Activated naive CD8-positive, alpha-beta T cell treated with anti-CD3 and anti-CD28 coated beads for 36 hours (primary cell): ENCODE measurements at places on chromosomes 4 and X. TPM values are rescaled to one million over a fixed set of nuclear protein-coding genes. Genes with fewer than 3 reads are reported as not detected.

GRCh38 chr4:92104506-92104905 is 199.3 kb upstream of the GRID2 start:
- DNase-seq, result no peak

- no peak for DNase-seq
Measured at GRCh38 chrX:84170931-84171330, 17.1 kb downstream of the RPS6KA6 start.

- DNase-seq, result no peak
Measured at GRCh38 chr4:7411896-7412553, 22.7 kb downstream of the PSAPL1 start.

GRCh38 chrX:23954396-23954795 is 46.6 kb downstream of the CXorf58 start:
- DNase-seq, result no peak

- peak; percentile 52 for DNase-seq
Measured at GRCh38 chr4:152014280-152014679, 253.5 kb upstream of the GATB start.

- DNase-seq, result no peak
Measured at GRCh38 chr4:6093671-6094070, 75.4 kb upstream of the C4orf50 start.

GRCh38 chr4:109118635-109119034 is 183.8 kb downstream of the COL25A1 start:
- DNase-seq, result no peak

GRCh38 chrX:45986971-45987370 is 558.2 kb downstream of the ZNF674 start:
- no peak for DNase-seq

GRCh38 chr4:87377816-87378215 is 13.2 kb downstream of the HSD17B11 start:
- no peak for DNase-seq

GRCh38 chrX:69285881-69286564 is 120.8 kb upstream of the PJA1 start:
- DNase-seq, result peak; percentile 38

DNA sequence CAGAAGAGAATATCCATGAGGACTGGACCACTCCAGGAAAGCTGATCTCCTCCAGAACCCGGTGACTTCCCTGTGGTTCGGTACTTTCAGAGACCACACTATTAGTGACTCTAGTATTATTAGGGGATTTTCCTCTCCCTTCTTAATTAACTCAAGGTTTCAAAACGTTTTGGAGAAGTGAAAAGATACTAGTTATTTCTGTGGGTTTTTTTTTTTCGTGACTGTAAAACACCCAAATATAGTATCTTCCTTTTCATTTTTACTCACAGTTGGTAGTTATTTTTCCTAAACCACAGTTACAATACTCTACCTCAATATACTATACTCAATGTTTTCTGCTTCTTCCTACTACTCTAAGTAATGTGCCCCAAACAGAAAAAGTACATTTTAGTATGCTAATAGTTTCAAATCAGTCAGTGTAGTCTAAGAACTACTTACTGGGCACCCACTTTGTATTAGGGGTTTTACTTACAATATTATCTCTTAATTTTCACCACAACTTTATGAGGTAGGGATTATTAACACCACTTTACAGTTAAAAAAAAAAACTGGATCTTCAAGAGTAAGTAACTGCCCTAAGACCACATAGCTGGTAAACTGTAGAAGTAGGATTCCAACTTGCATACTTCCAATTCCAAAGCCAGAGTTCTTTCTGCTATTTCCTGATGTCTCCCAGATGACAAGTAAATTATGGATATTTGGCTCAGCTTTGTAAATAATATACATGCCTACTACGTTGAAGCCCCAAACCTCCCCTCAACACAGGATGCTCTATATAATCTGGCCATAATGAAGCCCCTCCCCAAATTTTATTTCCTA is 45.0 kb downstream of the SLC9A7 start:
- no peak for DNase-seq

DNA sequence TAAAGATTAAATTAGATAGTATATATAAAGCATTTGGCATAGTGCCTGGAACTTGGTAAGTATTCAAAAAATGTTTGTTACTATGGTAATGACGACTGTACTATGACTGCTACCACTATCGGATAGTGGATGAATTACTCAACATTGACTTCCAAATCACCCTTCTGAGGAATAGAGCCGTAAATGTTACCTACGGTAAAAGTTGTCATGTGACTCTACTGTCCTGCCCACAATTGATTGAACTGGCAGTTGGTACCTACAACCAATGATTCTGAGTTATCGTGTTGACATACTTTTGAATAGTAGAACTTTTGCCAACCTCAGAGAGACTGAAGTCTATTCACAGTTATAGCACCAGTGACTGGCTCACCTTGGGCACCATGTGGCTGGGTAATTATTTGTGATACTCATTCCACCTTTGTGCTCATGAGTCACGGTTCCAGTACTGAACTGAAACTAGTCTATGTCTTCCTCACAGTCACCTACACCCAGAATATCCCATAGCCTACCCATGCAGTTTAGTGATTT is 185.5 kb upstream of the PITX2 start:
- DNase-seq, result no peak

DNA sequence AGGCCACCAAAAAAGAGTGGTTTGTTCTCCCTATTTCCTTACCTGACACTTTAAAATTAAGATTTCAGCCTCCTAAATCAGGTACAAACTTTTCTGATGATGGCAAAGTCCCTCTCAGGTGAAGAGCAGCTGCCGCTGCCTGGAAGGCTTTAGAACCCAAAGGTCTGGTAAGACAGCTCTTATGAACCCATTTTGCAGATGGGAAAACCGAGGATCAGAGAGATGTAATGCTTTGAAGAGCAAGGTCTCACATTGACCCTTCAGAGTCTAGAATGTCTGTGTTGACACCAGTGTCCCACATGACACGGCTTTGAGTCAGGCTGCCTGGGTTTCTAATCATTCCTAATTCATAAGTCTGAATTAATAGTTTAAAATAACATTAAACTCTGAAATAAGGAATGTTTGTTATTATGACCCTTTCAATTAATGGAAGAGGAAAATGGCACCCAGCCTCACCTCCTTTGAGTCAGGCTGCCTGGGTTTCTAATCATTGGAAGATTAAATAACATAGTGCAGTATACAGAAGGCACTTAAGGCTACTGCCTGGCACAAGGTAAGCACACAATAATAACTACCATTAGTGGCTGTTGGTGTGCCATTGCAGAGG is 27.9 kb upstream of the KIAA0232 start:
- no peak for DNase-seq

- DNase-seq, result no peak
Measured at GRCh38 chr4:26410385-26411293, 79.6 kb downstream of the CCKAR start.

- no peak for DNase-seq
Measured at GRCh38 chr4:126894963-126895362, 737.8 kb upstream of the INTU start.

GRCh38 chr4:184825896-184826690 is at the start of gene ACSL1:
TSS of gene ACSL1 (minus strand) at chr4:184825968. CDS start at chr4:184803514, 22,454 bp downstream.
- DNase-seq, result peak; percentile 84

GRCh38 chrX:18353931-18354368 is 538 bp downstream of the SCML2 start:
- peak; percentile 14 for DNase-seq

- DNase-seq, result peak; percentile 53
Measured at GRCh38 chrX:77899081-77899828, at the start of gene COX7B. TSS of gene COX7B (plus strand) at chrX:77899468. CDS start at chrX:77899554, 86 bp downstream.

DNA sequence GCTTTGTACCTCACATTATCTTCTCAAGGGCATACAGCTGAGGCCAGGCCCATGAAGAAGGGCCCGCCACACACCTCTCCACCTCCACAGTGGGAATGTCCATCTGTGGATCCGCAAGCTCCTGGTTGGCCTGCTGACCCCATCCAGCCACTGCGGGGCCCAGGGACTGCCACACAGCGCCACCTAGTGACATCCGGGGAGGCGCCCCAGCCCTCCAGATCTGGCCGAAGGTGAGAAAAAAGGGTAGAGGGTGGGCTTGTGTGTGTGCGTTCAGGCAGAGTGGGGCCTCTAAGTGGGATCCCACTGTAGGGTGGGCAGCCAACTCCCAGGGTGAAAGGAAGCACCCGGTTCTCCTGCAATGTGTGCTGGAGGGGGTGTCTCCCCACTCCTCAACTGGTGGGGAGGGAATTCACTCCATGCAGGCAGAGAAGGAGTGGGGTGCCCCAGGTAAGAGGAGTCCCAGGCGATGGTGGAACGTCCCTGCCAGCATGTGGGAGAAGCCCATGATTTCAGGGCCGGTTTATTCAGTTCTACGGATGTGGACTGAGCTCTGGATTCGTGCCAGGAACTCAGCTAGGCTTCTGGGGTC is 117.3 kb downstream of the ENPP6 start:
- no peak for DNase-seq

GRCh38 chr4:107858158-107858742 is 33.5 kb downstream of the SGMS2 start:
- DNase-seq, result no peak

DNA sequence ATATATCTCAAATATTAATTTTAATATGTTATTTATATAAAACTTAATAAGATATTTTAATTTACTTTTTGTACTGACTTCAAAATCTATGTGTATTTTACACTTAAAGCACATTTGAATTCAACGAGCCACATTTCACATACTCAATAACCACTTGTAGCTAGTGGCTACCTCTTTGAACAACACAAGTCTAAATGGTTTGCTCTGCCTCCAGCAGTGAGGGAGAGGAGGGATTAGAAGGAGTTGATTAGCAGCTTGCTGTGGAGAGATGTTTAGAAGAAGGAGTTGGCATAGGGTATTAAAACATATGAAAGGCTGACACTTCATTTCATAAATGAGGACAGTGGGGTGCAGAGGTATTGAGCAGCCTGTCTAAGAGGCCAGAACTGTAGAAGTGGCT is 124.0 kb downstream of the ARHGAP24 start:
- DNase-seq, result no peak

DNA sequence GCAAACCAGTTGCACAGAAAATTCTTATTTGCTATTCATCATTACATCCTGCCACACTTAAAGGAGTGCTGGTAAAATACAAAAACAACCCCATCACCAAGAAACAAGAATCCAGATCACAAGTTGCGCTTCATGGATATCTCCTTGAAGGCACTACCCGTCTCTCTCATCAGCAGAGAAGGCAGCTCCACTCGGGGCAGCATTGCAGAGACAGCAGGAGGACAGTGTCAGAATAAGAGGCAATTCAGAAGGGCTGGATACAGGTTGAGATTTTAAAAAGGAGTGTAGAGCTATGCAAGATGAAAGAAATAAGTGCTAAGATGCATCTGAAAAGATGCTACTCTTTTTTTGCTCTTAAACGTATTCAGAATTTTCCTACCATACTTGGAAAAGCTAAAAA is 71.4 kb downstream of the LDB2 start:
- DNase-seq, result no peak

GRCh38 chr4:121696170-121696580 is 605 bp downstream of the ANXA5 start:
- peak; percentile 54 for DNase-seq

GRCh38 chr4:57044279-57044678 is 65.6 kb downstream of the POLR2B start:
- DNase-seq, result no peak

- DNase-seq, result no peak
Measured at GRCh38 chrX:106626789-106627188, 15.0 kb downstream of the RADX start.

DNA sequence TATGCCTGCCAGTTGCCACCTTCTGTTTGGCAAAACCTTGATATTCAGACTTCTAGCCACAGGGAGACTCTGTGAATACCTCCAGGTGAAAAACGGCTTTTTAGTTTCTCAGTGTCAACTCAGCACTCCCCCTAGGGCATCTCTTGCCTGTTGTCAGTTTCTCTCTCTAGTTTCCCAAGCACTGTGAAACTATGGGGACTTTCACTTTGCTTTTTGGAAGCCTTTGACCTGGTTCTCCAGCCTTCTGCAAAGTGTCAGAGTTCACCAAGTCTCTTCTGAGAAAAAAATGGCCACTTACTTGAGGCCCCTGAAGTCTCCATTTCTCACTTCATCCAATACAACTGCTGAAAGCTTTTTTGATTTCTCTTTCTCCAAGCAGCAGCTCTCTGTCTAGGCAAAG is 521.5 kb downstream of the INPP4B start:
- no peak for DNase-seq

DNA sequence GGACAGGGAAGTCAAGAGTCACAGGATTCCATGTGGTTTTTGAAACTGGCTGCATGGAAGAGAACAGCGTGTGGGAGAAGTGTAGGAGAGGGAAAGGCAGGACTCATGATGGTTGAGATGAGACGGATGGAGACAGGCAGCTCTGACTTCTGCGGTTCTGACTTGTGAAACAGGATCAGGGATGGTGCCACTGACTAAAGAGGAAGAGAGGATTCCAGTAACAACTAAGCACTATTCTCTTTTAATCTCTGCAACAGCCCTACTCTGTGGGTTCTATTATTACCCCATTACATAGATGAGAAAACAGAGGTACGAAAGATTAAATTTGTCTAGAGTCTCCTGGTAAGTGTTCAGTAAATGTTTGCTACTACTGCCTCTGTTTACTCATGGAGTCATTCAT is 156.3 kb downstream of the CBR4 start:
- DNase-seq, result no peak

GRCh38 chrX:124229374-124229773 is 103.1 kb upstream of the TEX13D start:
- DNase-seq, result no peak

- DNase-seq, result no peak
Measured at GRCh38 chr4:19497705-19498104, 754.0 kb upstream of the SLIT2 start.

GRCh38 chrX:68892651-68893050 is 63.8 kb downstream of the EFNB1 start:
- DNase-seq, result no peak

- DNase-seq, result no peak
Measured at GRCh38 chrX:103520386-103520785, 1.1 kb upstream of the RAB40A start.

DNA sequence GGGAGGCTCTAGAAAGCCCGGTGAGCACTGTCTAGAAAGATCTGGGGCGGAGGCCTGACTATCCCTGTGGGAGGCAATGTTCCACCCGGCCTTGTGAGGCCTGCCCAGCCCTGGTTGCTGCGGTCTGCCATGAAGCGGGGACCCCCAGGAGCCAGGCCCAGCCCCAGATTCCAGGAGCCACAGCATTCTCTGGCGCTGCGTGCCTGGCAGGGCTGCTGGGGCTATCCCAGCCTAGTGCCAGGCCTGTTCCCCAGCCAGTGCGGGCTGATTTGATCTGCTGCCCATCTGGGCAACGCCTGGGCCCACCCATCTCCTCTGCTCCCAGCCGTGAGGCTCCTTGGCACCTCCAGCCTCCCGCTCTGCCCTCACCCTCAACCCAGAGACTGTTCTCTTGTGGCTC is 19.6 kb downstream of the ATP2B3 start:
- no peak for DNase-seq

The ARAP2 gene
- total RNA-seq, result 27.0 TPM

The SLAIN2 gene
- total RNA-seq, result 62.0 TPM

The NOX1 gene
- total RNA-seq, result not detected

The RAP2C gene
- 34.5 TPM for total RNA-seq

The TAF7L gene
- total RNA-seq, result not detected

The TBX22 gene
- total RNA-seq, result not detected

The IL2RG gene
- total RNA-seq, result 231 TPM

The TLL1 gene
- not detected for total RNA-seq

The VCX3A gene
- not detected for total RNA-seq

The FGFBP2 gene
- 8.6 TPM for total RNA-seq

The ASB12 gene
- not detected for total RNA-seq
